Activated naive CD8-positive, alpha-beta T cell treated with anti-CD3 and anti-CD28 coated beads, Interleukin-2, amount 10 ng/mL, durations not matched to agents 7 days and 5 days (primary cell): ENCODE measurements at places on chromosomes 4 and X.

DNA sequence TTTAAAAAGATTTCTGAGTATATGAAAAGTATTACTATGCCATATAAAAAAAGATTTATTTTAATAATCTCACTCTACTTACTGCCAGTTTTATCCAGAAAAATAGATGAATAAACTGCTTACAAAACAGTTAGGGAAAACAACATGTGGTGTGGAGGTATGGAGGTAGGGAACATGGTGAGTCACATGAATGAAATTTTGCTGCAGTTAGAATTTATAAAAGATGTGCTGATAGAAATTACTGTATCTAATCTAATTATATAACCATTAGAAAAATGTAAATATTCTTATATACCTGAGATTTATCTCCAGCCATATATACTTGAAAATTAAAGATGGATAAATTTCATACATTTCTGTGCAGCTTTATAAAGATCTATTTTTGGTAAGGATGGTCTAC lies 184.0 kb upstream of the ANK2 start:
- H3K27ac ChIP-seq: no peak overlapping the region
- no peak for DNase-seq
- no peak overlapping the region for H3K4me3 ChIP-seq
- no peaks in the 10 kb centered on the region for H3K36me3 ChIP-seq
- H3K4me1 ChIP-seq: no peaks in the 10 kb centered on the region
- peaks cover 3% of the 10 kb centered on the region for H3K27me3 ChIP-seq

DNA sequence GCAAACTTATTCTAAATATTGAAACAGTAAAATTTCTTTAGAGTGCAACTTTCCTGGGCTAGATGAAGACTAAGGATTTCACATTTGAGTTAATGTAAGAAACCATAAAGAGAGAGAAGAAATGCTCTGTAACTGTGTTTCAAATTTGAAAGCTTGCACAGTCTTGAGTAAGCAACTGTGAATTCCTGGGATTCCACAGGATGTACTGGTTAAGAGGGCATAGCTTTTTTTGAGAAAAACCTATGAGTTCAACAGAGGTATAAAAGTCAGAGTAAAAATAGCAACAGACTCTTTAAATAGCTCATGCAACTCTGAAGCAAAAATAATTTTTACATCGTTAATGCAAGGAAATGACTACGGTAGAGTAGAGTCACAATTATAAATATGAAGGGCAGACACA lies 25.5 kb downstream of the ZNF330 start:
- peaks cover 18% of the 10 kb centered on the region for H3K4me1 ChIP-seq
- DNase-seq: no peak
- H3K27me3 ChIP-seq: peaks cover 3% of the 10 kb centered on the region
- H3K27ac ChIP-seq: peak overlapping the region; percentile 14
- peaks cover 3% of the 10 kb centered on the region for H3K36me3 ChIP-seq

GRCh38 chrX:68588602-68589371 lies 58.7 kb upstream of the STARD8 start:
- no peaks in the 10 kb centered on the region for H3K4me1 ChIP-seq
- no peaks in the 10 kb centered on the region for H3K27me3 ChIP-seq
- H3K4me3 ChIP-seq: no peak overlapping the region
- no peaks in the 10 kb centered on the region for H3K36me3 ChIP-seq
- DNase-seq: no peak
- no peak overlapping the region for H3K27ac ChIP-seq

DNA sequence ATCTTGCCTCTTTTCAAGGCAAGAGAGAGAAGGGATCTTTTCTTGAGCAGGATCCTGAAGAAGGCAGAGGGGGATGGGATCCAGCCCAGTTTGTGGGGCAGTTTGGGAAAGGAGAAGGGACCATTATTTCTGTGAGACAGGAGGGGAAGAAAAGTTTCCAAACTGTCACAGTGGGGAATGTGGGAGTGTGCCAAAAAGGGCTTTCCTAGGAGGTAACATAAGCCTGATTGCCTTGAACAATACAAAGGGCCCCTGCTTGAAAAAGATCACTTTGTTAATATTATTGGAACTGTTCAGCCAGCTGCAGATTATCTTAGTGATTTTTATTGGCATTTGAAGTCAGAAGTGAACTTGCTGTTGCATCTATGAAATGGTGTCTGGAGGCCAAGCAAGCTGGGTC lies 55.2 kb downstream of the MTM1 start:
- peaks cover 38% of the 10 kb centered on the region for H3K36me3 ChIP-seq
- peaks cover 16% of the 10 kb centered on the region for H3K4me1 ChIP-seq
- H3K4me3 ChIP-seq: no peak overlapping the region
- H3K27me3 ChIP-seq: no peaks in the 10 kb centered on the region

DNA sequence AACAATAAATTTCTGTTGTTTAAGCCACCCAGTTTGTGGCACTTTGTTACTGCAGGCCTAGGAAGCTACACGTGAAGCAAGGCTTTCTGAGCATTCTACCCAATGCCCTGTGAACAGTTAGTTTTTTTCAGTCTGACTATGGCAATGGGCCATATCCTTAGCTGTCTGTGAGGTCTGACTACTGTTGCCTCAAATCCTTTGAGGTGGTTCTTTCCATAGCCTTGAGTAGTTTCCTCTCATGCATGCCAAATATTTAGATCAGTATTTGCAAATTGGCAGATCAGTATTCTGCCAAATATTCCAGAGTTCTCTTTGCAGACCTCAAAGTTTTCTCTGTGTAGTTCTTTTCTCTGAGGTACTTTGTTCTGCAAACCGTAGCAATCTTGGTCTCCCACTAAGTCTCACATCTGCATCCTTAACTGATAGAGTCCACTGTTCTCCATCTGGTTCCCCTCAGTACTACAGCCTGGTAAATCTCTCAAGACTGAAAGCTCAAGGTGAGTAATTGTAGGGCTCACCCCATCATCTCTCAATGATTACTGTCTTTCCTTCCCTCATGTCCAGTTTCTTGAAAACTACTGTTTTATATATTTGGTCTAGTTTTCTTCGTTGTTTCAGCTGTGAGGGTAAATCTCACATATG lies 984.9 kb upstream of the INTU start:
- H3K4me1 ChIP-seq: no peaks in the 10 kb centered on the region
- H3K4me3 ChIP-seq: no peak overlapping the region
- H3K27ac ChIP-seq: no peak overlapping the region
- no peak for DNase-seq
- H3K36me3 ChIP-seq: no peaks in the 10 kb centered on the region

DNA sequence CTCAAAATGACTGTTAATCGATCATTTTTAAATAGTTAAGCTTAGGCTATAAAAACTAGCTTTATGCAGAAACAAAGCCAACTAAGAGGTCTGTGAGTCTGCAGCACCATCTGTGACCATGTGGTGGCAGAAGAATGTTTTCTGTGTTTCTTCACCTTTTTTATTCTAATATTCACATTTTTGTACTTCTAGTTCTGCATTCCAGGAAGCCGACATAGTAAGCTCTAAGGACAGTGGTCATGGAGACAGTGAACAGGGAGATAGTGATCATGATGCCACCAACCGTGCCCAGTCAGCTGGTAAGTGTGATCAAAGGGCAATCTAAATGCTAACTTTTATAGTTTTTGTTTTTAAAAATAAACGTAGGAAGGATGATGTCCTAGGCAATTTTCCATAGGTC lies 5.6 kb downstream of the PCDH10 start:
- H3K36me3 ChIP-seq: peaks cover 4% of the 10 kb centered on the region
- H3K27ac ChIP-seq: no peak overlapping the region
- peaks cover 5% of the 10 kb centered on the region for H3K4me1 ChIP-seq
- no peak for DNase-seq
- H3K27me3 ChIP-seq: peaks cover 36% of the 10 kb centered on the region

- no peak for DNase-seq
- H3K36me3 ChIP-seq: no peaks in the 10 kb centered on the region
- H3K4me3 ChIP-seq: peak overlapping the region; percentile 44
- peaks cover 9% of the 10 kb centered on the region for H3K4me1 ChIP-seq
- H3K27me3 ChIP-seq: no peaks in the 10 kb centered on the region
Measured at GRCh38 chrX:30910124-30910860, 21.2 kb upstream of the TAB3 start.

GRCh38 chr4:59966758-59967157 lies 1233.4 kb upstream of the ADGRL3 start:
- no peak for DNase-seq
- H3K27me3 ChIP-seq: no peaks in the 10 kb centered on the region
- H3K36me3 ChIP-seq: no peaks in the 10 kb centered on the region
- H3K4me1 ChIP-seq: no peaks in the 10 kb centered on the region
- H3K27ac ChIP-seq: no peak overlapping the region

- no peak overlapping the region for H3K4me3 ChIP-seq
- peaks cover 2% of the 10 kb centered on the region for H3K36me3 ChIP-seq
- DNase-seq: no peak
- H3K27ac ChIP-seq: no peak overlapping the region
Measured at GRCh38 chr4:3283483-3283882, 9.3 kb upstream of the RGS12 start.

- peak overlapping the region; percentile 11 for H3K27ac ChIP-seq
- H3K4me3 ChIP-seq: peak overlapping the region; percentile 58
- peaks cover 16% of the 10 kb centered on the region for H3K4me1 ChIP-seq
- no peak for DNase-seq
- H3K27me3 ChIP-seq: peaks cover 35% of the 10 kb centered on the region
- H3K36me3 ChIP-seq: peaks cover 6% of the 10 kb centered on the region
Measured at GRCh38 chr4:110034026-110034393, 121.3 kb downstream of the EGF start.

- H3K4me3 ChIP-seq: no peak overlapping the region
- H3K27ac ChIP-seq: no peak overlapping the region
- H3K36me3 ChIP-seq: no peaks in the 10 kb centered on the region
Measured at GRCh38 chr4:90733211-90733610, 606.0 kb downstream of the CCSER1 start.

DNA sequence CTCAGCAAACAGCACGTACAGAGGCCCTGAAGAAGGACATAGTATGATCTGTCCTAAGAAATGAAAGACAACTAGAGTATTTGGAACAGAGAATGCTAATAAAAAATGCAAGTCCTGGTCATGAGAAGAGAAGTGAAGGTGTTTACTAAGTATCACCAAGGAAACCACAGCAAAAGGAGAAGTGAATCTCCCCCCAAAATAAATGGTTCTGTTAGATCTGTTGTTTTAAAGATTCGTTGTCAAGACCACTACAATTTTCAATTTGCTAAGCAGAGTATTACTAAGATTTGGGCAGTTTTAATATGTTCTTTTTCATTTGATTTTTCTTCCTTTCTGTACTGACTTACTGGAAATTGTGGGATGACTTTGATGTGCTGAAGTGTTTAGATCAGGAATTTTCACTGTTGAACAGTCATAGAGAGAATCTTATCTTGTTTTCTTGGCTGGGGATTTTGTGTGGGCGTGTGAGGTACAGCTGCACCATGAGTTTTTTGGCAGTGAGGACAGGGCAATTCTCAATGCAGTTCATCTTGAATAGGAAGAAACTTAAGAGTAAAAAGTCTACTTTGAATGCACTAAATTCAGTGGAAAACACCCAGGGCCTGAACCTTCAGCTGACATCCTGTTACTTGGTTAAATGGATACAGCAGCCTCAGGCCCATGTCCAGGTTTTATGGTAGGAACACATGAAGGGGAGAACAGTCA lies 132.2 kb downstream of the STIM2 start:
- peaks cover 13% of the 10 kb centered on the region for H3K4me1 ChIP-seq
- no peaks in the 10 kb centered on the region for H3K27me3 ChIP-seq
- H3K36me3 ChIP-seq: peaks cover 30% of the 10 kb centered on the region
- H3K4me3 ChIP-seq: no peak overlapping the region
- DNase-seq: no peak

DNA sequence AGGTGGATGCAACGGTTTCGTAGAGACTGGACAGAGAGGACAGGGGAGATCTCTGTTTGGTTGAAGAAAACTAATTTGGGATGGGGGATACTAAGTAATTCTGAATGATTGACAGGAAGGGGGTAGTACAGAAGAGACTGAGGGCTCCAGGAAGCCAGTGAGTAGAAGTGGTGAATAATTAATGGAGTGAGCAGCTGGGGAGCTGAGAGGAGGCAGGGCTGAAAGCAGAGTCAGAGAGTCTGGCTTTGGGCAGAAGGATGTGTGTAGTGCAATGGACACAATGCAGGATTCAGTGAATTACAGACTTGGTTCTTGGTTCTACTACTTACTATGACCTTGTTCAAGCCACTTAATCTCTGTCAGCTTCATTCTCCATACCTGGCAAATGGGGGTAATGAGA lies 161.7 kb downstream of the RBMX2 start:
- H3K4me1 ChIP-seq: no peaks in the 10 kb centered on the region
- H3K27me3 ChIP-seq: no peaks in the 10 kb centered on the region
- H3K36me3 ChIP-seq: no peaks in the 10 kb centered on the region
